ENCODE measurements at places on chromosomes 16 and 17. TPM values are rescaled to one million over a fixed set of nuclear protein-coding genes. Genes with fewer than 3 reads are reported as not detected.

DNA sequence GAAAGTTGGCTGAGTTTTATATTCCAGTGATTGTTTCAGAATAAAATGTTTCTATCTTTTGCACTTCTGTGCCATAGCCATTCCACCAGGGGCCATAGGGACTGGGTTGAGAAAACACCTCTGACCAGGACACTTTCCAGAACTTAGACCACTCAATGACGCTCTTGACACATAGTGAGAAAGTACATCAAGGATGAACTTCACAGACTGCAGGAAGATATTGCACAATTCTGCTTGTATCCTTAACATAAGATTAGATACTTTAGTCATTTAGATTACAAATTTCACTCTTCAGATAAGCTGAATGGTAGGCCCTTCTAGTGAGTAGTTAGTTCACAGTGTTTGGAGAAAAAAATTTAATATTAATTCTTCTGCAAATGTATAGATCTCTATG, 13.0 kb upstream of the MPHOSPH6 start:
- H3K4me3 ChIP-seq: no peak overlapping the region
- no peaks in the 10 kb centered on the region for H3K4me1 ChIP-seq
- no peak overlapping the region for H3K27ac ChIP-seq
- DNase-seq: no peak
- H3K36me3 ChIP-seq: no peaks in the 10 kb centered on the region
- peaks cover 8% of the 10 kb centered on the region for H3K27me3 ChIP-seq

DNA sequence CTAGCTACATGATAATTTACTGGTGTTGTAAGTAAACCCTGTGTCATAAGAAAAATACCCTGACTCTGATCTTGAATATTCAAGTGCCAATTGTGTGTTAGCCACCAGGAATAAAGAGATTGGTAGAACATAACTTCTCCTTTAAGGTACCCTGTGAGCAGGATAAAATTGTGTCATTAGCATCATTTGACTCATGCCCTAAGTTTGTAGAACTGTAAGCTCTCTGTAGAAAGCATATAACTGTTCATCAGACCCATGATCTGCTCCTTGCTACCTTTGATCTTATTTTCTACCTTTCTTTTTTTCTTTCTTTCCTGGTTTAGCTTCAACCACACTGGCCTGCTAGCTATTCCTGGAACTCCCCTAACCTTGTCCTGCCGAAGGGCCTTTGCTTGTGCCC, 35.8 kb downstream of the PTRH2 start:
- no peak overlapping the region for H3K4me3 ChIP-seq
- no peak for DNase-seq
- no peaks in the 10 kb centered on the region for H3K27me3 ChIP-seq
- H3K4me1 ChIP-seq: no peaks in the 10 kb centered on the region

GRCh38 chr16:54930005-54930868, at the start of gene IRX5:
TSS of gene IRX5 (plus strand) at chr16:54930865. CDS start at chr16:54931199, 334 bp downstream.
- no peaks in the 10 kb centered on the region for H3K36me3 ChIP-seq
- DNase-seq: peak; percentile 39
- H3K4me1 ChIP-seq: peaks cover 38% of the 10 kb centered on the region
- peaks cover 38% of the 10 kb centered on the region for H3K27me3 ChIP-seq
- no peak within 1 kb of the TSS for H3K27ac ChIP-seq
- peak within 1 kb of the TSS; percentile 61 for H3K4me3 ChIP-seq

DNA sequence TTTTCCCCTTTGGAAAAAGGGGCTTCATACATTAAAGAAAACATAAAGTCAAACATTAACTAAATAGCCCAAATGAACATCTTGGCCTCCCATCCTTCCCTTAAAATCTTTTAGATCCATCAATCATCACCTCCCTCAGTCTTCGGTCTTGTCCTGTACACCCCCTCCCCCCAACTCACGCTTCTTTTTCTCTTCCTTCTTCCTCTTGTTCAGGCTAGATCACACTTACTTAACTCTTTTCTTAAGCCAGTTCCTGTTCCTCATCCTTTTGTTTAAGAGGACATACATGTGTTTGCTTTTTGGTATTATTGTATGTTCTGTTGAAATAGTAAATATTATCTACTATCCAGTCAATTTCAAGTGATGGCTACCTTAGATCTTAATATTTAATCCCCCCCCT, 5.5 kb downstream of the MFSD6L start:
- H3K4me1 ChIP-seq: no peaks in the 10 kb centered on the region
- no peaks in the 10 kb centered on the region for H3K36me3 ChIP-seq
- H3K27ac ChIP-seq: no peak overlapping the region
- no peak for DNase-seq

DNA sequence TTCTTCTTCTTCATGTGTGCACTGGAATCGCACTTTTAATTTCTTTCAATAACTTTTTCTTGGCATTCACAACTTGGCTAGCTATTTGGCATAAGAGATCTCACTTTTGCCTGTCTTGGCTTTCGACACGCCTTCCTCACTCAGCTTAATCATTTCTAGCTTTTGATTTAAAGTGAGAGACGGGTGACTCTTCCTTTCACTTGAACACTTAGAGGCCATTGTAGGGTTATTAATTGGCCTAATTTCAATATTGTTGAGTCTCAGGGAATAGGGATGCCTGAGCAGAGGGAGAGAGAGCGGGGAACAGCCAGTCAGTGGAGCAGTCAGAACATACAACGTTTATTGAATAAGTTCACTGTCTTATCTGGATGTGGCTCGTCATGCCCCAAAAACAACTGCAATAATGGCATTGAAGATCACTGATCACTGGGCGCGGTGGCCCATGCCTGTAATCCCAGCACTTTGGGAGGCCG, 200.3 kb downstream of the SEC14L1 start:
- peaks cover 40% of the 10 kb centered on the region for H3K4me1 ChIP-seq
- no peak for DNase-seq
- H3K36me3 ChIP-seq: no peaks in the 10 kb centered on the region

DNA sequence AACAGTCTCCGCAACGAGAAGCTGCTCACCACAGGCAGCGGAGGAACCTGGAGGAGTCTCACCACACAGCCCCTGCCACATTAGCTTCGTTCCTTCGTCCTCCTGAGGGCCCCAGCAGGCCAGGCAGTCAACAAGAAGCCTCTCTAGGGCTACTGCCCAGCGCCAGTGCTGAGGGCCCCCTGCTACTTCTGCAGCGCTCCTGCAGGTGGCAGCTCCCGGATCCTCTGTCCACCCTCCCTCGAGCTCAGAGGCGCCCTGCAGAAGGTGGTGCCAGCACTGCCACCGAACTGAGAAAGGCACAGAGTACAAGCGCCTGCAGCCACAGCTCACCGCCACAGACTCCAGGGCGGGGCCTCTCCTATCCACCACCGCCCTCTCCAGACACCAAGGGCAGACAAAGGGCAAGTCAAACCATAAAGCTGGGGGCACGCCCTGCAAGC, 27.3 kb downstream of the KDM8 start:
- H3K4me1 ChIP-seq: peaks cover 59% of the 10 kb centered on the region
- peak; percentile 95 for DNase-seq
- H3K4me3 ChIP-seq: peak overlapping the region; percentile 65
- H3K27ac ChIP-seq: peak overlapping the region; percentile 52

DNA sequence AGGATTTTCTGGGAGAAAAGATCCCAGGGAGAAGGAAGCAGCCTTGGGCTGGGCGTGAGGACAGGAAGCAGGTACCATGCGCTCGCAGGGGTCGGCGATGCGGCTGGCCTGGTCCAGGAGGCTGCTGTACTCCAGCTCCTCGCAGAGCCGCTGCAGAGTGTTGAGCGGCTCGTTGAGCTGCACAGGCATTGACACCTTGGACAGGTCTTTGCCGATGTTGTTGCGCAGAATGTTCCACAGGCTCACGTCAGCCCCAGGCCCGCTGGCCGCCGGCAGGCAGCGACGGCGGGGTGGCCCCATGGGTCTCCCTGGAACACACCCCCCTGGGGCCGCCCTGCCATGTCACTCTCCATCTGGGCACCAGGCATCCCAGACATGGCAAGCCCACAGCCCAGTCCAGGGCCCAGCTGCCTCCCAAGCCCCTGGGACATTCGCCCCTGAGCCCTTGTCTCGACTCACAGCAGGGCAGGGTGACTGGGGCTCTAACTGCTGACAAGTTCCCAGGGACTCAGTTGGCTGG, 8.0 kb downstream of the OSBPL7 start:
- H3K4me1 ChIP-seq: no peaks in the 10 kb centered on the region
- H3K27ac ChIP-seq: no peak overlapping the region
- H3K27me3 ChIP-seq: no peaks in the 10 kb centered on the region
- H3K4me3 ChIP-seq: no peak overlapping the region

GRCh38 chr17:57819285-57819684, 30.6 kb downstream of the MRPS23 start:
- H3K4me3 ChIP-seq: no peak overlapping the region
- H3K36me3 ChIP-seq: no peaks in the 10 kb centered on the region
- no peaks in the 10 kb centered on the region for H3K4me1 ChIP-seq
- peaks cover 2% of the 10 kb centered on the region for H3K27me3 ChIP-seq
- DNase-seq: no peak
- H3K27ac ChIP-seq: no peak overlapping the region

DNA sequence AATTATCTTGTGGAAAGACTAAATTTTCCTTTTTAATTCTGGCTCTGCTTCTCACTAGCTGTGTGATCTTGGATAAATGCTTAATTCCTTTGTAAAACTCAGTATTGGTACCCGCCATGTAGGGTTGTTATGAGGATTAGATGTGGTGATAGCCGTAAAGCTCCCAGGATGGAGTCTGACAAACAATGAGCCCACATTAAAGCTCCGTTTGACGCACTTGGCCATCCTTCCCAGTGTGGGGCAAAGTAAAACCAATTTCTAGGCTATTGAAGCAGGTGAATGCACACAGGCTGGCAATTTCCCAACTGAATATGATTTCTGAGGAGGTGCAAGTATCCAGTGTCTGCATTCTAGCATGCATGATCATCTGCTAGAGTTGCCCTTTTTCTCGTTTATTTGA, 123.6 kb downstream of the MRTFB start:
- peaks cover 7% of the 10 kb centered on the region for H3K4me1 ChIP-seq
- H3K27ac ChIP-seq: no peak overlapping the region
- H3K4me3 ChIP-seq: no peak overlapping the region
- H3K27me3 ChIP-seq: no peaks in the 10 kb centered on the region
- H3K36me3 ChIP-seq: no peaks in the 10 kb centered on the region

GRCh38 chr16:119835-120491, 18.5 kb downstream of the NPRL3 start:
- peaks cover 8% of the 10 kb centered on the region for H3K36me3 ChIP-seq
- DNase-seq: no peak
- no peak overlapping the region for H3K4me3 ChIP-seq
- no peak overlapping the region for H3K27ac ChIP-seq
- H3K27me3 ChIP-seq: no peaks in the 10 kb centered on the region

DNA sequence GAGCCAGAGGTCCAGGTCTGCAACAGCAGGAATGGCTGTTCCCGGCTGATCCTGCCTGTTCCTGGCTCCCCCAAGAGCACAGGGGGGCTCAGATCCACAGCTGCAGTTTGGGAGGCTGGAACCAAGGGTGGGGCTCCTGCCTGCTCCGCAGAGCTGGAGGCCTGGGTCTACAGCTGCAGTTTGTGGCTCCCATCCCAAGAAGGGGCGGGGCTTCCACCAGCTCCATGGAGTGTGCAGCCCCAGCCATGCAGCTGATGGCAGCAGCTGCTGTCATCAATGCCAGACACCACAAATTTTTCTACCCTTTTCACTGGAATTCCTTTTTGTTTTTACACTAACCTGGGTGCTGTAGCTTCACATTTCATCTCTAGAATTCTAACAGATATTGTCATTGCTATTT, 135.4 kb upstream of the KIF2B start:
- H3K27me3 ChIP-seq: no peaks in the 10 kb centered on the region
- H3K36me3 ChIP-seq: no peaks in the 10 kb centered on the region
- H3K4me3 ChIP-seq: no peak overlapping the region
- no peak overlapping the region for H3K27ac ChIP-seq

DNA sequence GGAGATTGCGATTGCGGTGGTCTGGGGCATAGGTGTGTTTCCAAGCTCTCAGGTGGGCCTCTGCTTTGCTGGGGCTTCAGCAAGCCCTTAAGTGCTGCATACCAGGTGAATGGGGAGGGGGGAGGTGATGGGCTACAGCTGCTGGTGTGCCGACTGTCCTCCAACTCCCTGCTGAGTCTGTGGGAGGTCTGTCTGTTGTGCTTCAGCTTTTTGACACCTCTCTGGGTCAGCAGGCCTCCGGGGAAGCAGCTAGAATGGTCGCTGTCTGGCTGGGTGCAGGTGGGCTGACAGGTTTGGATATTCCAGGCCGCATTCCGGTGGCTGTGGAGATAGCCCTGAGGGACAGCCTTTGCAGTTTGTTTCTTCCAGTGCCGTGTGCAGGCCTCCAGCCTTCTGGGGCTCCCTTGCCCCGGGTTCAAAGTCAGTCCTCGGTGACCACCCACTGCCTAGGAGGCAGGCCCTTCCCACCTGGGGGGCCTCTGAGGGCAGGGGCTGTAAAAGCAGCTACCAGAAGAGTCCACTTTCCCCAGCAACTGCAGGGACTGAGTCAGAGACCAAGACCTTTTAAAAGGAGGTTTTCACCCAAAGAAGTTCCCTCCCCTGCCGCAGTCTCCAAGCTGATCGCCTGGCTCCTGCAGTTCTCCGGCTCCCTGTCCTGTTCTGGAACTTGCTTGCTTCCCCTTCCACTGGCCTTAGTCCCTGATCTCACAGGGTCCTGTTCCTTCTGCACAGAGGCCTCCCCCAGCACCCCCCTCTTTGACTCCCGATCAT, 2.0 kb upstream of the TTYH2 start:
- H3K4me3 ChIP-seq: no peak overlapping the region
- peaks cover 37% of the 10 kb centered on the region for H3K36me3 ChIP-seq
- peak overlapping the region; percentile 47 for H3K27ac ChIP-seq
- H3K4me1 ChIP-seq: peaks cover 61% of the 10 kb centered on the region

GRCh38 chr16:13005721-13006247, 104.4 kb downstream of the SHISA9 start:
- no peak overlapping the region for H3K4me3 ChIP-seq
- DNase-seq: no peak
- H3K27ac ChIP-seq: no peak overlapping the region
- no peaks in the 10 kb centered on the region for H3K36me3 ChIP-seq
- no peaks in the 10 kb centered on the region for H3K27me3 ChIP-seq

GRCh38 chr17:64492481-64493109, 4.3 kb downstream of the POLG2 start:
- H3K4me3 ChIP-seq: peak overlapping the region; percentile 51
- H3K27me3 ChIP-seq: no peaks in the 10 kb centered on the region
- H3K27ac ChIP-seq: peak overlapping the region; percentile 58
- H3K36me3 ChIP-seq: peaks cover 44% of the 10 kb centered on the region

Gene TBC1D3I
- total RNA-seq: 1.4 TPM

Gene SYCE1L
- 15.8 TPM for total RNA-seq

Gene MFAP4
- total RNA-seq: not detected

Gene PLXDC1
- total RNA-seq: 12.9 TPM

Gene KCNH6
- total RNA-seq: not detected

Gene BCO1
- total RNA-seq: not detected

Gene CYGB
- not detected for total RNA-seq

Gene HOXB8
- total RNA-seq: not detected

Measured in CD4-positive, CD25-positive, alpha-beta regulatory T cell (primary cell).